ENCODE measurements at places on chromosomes 7 and 10. TPM values are rescaled to one million over a fixed set of nuclear protein-coding genes. Genes with fewer than 3 reads are reported as not detected.

DNA sequence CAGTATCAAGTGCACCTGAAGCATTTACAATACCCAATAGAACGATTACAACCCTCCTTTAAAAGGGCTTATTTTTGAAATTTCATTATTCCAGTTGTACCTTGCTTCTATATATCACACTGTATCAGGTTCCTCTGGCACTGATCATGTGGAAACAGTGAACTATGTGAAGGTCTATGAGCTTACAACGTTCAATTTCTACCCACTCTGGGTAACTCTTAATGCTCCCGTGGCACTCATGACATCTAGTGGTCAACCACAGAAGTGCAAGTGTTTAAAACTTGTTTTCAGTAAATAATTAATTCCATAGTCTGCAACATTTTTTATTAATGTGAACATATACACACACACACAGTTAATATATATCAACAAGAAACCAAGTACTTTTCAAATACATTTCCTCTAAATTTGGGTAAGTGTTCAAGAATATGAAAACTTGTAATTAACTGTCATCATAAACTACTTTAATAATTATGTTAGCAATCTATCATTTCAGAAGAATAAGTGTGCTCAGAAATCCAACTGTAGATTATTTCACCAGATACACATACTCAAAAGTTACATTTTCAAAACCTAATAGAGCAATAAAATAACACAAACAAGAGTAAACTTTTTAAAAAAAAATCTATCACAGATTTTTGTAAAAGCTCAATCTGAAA is 61.0 kb downstream of the MPP7 start:
- DNase-seq, result no peak

- DNase-seq, result no peak
These were observed 172.4 kb upstream of the NFE2L3 start for GRCh38 chr7:25979605-25980004.

DNA sequence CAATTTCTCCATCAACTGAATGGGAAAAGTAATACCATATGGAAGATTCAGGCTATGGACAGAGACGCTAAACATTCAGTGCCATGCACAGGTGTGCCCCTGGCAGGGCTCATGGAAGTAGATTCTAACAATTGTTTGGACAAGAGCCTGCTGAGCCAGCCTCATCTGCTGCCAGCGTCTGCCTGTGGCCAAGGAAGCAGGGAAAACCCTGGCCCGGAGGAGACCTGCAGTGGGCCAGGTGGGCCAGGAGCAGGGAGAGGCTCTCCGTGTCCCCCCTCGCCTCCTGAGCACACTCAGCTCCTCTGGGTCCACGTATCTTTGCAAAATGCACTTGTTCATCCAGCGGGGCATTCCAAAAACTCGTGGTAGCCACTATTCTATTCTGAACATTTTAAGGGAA is 130.1 kb downstream of the TCERG1L start:
- no peak for DNase-seq

- DNase-seq, result no peak
These were observed 4.7 kb downstream of the NFE2L3 start for GRCh38 chr7:26156451-26157420.

Gene PDE6C
- total RNA-seq, result not detected

Gene SH2B2
- total RNA-seq, result 1.3 TPM
